NCI-H2107 (cell line): ENCODE measurements at places on chromosomes 6 and 20.
A peak's percentile ranks its signal among the peaks of the same experiment; 100 is the strongest.

DNA sequence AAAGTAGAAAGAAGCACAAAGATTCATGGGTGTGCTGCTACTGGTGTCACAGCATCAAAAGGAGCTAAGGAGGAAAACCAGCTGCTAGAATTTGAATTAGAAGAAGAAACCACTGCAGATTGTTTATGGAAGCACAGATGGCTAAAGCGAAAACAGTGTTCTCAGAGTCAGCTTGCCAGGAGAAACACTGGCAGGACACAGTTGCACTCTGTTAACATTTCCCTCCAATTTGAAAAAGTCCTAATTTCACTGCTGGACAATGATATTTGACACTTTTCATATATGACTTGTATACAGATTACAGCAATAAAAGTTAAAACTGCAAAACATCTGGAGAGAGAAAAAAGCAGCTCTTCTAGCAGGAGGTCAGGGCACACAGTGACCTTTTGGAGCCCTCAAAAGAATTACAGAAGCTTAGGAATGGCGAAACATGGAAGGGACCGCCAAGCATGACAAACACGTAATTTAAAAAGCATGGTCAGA lies 314.5 kb downstream of the COL12A1 start:
- no peak for DNase-seq

GRCh38 chr6:118776607-118777549 lies 117.1 kb upstream of the ASF1A start:
- peak; percentile 14 for DNase-seq

DNA sequence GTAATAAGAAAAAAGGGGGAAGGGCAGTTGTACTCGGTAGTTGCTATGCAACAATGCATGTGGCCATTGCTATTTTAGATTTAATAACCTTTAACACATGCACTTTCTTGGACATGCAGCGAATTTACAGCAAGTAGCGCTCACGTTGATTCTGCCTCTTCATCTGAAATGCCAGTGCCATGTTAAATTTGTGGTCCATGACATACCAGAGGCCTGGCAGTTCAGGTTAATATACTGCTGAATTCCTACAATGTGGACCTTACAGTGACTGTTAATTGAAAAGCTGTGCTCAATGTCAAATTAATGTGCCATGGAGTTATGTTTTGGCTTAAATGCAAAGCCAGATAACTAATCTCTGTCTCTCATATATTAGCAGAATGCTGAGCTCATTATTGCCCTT lies 699.7 kb downstream of the DOK5 start:
- no peak for DNase-seq

- DNase-seq = no peak
These were observed 695 bp upstream of the TGIF2 start for GRCh38 chr20:36572701-36573102.

GRCh38 chr6:22613695-22614094 lies 44.3 kb downstream of the HDGFL1 start:
- DNase-seq = no peak

DNA sequence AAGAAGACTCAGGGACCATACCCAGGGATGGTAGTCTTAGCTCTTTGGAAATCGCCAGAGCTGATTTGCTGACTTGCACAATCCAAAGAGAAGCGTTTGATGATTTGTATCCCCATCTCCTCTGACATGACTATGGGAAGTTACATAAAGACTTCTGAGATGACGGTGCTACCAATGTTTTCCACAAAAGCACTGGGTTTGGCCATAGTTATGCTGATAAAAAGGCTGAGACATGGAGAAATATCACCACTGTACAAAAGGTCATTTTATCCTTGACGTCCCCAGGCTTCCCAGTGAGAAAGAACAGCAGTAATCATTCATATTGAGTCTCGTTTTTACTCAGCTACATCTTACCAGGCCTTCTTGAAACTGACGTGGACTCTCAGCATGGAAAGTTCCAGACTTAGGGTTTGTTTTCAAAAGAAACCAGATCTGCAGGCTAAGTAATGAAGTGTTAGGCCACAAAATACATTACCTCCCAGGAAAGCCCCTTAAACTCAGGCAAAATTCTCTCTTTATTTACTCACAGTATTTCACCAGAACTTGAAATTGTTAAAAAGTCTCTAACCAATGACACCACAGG lies 370.3 kb upstream of the JARID2 start:
- DNase-seq = no peak

- DNase-seq = no peak
These were observed 19.9 kb upstream of the MUC21 start for GRCh38 chr6:30963641-30964040.

DNA sequence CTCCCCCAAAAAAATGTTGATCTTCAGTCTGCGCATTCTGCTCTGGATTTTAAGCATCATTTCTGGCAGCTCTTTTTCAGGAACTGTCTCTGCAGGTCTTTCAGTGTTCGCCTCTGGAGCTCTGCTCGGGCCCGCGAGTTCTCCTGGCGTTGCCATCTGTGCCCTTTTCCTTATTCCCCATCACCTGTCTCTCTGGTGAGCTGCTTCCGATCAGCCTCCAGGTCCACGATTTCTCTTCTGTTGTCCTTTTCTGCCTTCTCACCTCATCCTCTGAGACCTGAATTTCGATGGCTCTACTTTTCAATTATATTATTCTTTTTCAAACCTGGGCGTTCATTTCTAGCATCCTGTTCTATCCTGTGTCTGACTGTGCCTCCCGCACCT lies 590 bp upstream of the MAP1LC3A start:
- no peak for DNase-seq

- no peak for DNase-seq
These were observed 20.2 kb upstream of the RREB1 start for GRCh38 chr6:7087491-7087979.

GRCh38 chr20:34089655-34090345 lies 22.2 kb downstream of the EIF2S2 start:
- no peak for DNase-seq

DNA sequence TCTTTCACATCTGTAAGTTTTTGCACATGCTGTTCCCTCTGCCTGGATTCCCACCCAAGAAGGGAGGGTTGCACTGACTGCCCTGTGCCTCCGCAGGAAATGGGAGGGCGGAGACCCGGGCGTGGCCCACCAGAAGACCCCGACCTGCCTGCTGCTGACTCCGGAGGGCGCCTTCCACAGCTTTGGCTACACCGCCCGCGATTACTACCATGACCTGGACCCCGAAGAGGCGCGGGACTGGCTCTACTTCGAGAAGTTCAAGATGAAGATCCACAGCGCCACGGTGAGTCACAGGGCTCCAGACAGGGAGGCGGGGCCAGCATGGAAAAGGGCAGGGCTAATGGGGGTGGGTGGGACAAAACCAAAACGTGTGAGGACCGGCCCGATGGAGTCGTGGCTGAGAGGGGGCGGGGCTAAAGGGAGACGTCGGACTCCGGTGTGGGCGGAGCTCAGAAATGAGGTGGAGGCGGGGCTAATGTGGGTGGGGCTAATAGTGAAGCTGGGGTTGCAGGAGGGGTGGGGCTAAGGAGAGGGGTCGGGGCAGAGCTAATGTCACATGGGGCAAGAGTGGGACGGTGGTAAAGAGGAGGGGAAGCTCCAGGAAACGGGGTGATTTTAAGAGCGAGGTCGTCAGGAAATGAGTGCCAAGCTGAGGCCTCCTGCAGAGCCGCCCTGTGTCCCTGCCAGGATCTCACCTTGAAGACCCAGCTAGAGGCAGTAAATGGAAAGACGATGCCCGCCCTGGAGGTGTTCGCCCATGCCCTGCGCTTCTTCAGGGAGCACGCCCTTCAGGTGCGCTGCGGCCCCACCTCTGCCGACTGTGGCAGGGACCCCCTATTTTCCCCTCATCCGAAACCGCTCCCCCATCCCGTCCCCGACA lies 12.6 kb downstream of the HSPA12B start:
- no peak for DNase-seq

- DNase-seq = no peak
These were observed 24.4 kb upstream of the ADTRP start for GRCh38 chr6:11802886-11803590.

- DNase-seq = no peak
These were observed 597.9 kb downstream of the EPM2A start for GRCh38 chr6:145137425-145137824.

DNA sequence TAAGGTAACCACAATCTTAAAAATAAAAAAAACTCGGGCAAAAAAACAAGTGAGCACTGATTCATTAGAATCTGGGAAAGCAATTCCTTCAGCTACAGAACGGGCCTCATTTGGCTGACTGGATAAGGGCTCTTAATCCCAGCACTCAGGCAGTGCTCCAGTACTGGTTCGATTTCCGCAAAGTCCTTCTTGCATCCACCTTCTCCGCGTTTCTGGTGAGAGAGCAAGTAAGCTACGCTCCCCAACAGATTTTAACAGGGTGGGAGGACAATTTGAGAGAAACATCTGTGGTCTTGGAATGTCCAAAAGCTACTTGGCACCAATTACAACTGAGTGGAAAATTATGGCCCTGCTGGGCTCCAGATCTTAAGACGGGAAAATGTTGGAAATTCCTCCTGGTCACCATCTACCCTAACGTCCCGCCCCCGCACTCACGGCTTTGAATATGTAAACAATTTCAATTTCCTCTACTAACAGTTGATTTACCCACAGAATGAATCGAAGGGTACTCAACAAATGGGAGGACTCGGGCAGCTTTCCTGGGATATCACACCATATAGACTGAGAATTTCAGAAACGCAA lies 18.1 kb upstream of the ZSCAN9 start:
- no peak for DNase-seq

DNA sequence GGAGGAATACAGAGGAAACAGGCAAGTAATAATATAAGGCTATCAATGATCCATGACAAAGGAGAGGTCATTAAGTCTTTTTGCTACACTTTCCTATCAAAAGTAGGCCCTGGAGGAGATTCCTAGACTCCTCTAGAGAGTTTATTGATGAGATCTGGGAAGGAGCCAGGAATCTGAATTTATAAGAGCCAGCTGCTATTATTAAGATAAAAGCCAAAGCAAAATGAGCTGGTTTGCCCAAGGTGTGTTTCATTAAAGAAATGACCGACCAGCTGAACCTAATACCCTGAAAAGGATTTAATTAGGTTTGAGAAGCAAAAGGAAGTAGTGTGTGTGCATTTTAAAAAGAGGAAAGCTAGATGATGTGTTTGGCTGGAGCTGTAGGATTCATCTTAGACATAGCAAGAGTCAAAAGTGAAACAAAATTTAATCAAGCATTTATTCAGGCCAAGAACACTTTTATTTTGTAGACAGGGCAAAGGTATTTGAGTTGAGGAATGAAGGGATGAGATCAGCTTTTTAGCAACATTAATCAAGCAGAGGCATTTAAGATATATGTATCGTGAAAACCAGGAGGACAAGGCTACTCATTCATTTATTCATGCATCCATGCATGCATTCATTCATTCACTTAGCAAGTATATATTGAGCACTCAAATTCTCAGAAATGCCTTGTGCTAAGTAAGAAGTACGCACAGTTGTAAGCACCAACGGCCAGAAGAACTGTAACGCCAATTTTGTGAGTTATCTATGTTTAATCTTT lies 43.5 kb upstream of the SCAF8 start:
- DNase-seq = no peak
